ENCODE measurements at places on chromosomes 4 and X. TPM values are rescaled to one million over a fixed set of nuclear protein-coding genes. Genes with fewer than 3 reads are reported as not detected.

- H3K4me1 ChIP-seq: peaks cover 53% of the 10 kb centered on the region
- H3K27me3 ChIP-seq: no peaks in the 10 kb centered on the region
- H3K36me3 ChIP-seq: peaks cover 10% of the 10 kb centered on the region
These were observed 228.4 kb downstream of the SPRY1 start for GRCh38 chr4:123624959-123625358.

GRCh38 chrX:129239371-129239770 is 283.9 kb downstream of the SMARCA1 start:
- no peak overlapping the region for H3K4me3 ChIP-seq
- no peaks in the 10 kb centered on the region for H3K27me3 ChIP-seq
- H3K36me3 ChIP-seq: no peaks in the 10 kb centered on the region

DNA sequence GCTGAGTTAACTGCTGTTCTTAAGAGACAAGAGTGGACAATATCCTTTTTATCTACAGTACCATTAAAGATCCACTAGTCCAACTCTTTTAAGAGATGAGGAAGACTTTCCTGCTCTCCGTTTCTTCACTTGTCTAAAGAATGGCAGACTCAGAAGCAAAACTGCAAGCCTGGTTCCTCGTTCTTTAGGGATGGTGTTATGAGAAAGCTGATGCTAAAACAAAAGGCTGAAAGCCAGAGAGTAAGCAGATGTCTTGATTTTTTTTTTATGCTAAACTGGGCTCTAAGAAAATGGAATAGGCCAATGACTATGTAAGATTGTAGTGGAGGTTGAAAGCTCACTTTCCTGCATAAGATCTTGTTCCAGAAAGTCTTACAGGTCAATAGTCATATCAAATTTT is 78.1 kb downstream of the CNGA2 start:
- H3K27ac ChIP-seq: no peak overlapping the region
- no peaks in the 10 kb centered on the region for H3K4me1 ChIP-seq
- no peak for DNase-seq
- no peaks in the 10 kb centered on the region for H3K36me3 ChIP-seq
- peaks cover 4% of the 10 kb centered on the region for H3K27me3 ChIP-seq
- no peak overlapping the region for H3K4me3 ChIP-seq

HTN1 gene
- not detected for polyA plus RNA-seq

- H3K27me3 ChIP-seq: no peaks in the 10 kb centered on the region
- peak overlapping the region; percentile 30 for H3K27ac ChIP-seq
- DNase-seq: no peak
- no peaks in the 10 kb centered on the region for H3K36me3 ChIP-seq
- H3K4me1 ChIP-seq: peaks cover 55% of the 10 kb centered on the region
These were observed 7.4 kb downstream of the AFF1 start for GRCh38 chr4:86942185-86942666.

RTL3 gene
- polyA plus RNA-seq: not detected

SOD3 gene
- polyA plus RNA-seq: not detected

FRG2 gene
- polyA plus RNA-seq: not detected
